ENCODE measurements at places on chromosomes 5 and 9.

- DNase-seq, result no peak
These were observed 23.9 kb upstream of the CDKN2AIPNL start for GRCh38 chr5:134435560-134435959.

- no peak for DNase-seq
These were observed 103.9 kb upstream of the DMRT1 start for GRCh38 chr9:737400-738120.

- DNase-seq, result no peak
These were observed 73.6 kb upstream of the ADAMTS16 start for GRCh38 chr5:5066276-5067186.

GRCh38 chr5:21145376-21145775 lies 1157.4 kb upstream of the CDH18 start:
- no peak for DNase-seq

- no peak for DNase-seq
These were observed 25.2 kb downstream of the SHC3 start for GRCh38 chr9:89153232-89154017.
